ENCODE measurements at places on chromosomes 6 and 20.

DNA sequence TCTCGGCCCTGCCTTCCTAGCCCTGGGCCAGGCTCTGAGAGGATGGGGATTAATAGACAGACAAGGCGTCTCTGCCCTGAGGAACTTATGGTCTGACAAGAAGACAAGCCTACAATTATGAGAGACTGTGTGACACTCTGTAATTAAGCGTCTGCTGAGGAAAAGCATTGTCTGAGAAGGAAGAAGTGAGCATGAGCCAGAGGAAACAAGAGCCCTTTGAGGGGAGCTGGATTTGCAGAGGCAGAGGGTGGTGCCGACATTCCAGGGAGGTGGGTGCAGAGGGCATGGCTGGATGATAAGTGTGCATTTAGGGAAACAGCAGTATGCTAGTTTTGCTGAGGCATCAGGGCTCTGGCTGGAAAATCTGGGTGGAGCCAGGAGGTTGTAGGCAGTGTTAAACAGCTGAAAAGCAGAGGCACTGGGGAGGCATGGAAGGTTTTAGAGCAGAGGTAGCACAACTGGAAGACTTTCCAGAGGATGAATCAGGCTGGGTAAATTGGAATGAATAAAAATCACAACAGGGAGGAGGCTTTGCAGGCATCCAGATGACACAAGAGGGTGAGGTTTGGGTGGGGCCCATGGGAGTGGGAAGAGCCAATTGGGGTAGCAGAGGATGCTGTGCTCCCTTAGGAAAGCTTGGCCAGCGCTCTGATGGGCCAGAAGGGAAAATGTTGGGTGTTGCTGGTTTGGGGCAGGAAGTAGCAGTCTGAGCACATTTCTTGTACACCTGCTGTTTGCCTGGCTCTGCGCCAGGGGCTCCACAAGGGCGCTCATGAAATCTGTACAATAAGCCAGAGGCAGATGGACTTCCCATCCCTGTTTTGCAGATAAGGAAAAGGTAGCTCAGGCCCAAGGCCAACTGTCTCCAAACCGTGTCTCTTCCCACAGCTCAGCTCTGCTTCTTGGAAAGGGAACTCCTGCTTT lies 74.0 kb upstream of the MYL9 start:
- DNase-seq = no peak

DNA sequence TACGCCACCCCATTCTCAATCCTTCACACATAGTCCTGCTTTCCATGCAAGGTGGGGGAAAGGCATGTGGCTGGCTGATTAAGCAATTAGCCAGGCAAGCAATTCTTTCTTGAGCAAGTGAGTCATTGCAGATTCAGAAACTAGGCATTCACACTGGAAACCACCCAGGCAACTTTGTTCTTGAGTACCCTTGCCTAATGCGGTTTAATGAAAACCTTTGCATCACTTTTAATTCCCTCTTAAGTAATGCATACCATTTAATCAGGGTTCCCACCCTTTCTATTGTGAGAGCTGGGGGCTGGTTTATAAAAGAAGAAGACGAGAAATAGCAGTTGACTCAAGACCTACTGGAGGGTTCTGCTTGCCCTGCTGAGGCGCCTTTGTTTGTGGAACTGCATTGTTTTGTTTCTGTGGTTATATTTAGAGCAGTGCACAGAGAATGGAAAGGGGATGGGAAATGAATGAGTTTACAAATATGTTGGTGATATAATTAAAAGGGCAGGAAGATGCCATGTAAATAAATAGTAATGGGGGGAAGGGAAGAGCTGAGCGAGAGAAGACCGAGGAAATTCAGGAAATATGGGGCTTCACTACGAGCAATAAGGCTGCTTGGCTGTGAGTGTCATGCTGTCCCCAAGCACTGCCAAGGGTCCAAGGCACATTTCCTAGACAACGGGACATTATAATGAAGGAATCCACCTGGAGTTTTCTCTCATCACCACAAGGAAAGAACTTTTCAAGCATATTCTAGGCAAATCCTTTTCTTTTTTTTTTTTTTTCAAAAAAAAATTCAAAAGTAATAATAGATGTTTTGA lies 48.8 kb upstream of the TSHZ2 start:
- DNase-seq = no peak

GRCh38 chr6:2988094-2988425 lies 11.6 kb upstream of the NQO2 start:
- no peak for DNase-seq

DNA sequence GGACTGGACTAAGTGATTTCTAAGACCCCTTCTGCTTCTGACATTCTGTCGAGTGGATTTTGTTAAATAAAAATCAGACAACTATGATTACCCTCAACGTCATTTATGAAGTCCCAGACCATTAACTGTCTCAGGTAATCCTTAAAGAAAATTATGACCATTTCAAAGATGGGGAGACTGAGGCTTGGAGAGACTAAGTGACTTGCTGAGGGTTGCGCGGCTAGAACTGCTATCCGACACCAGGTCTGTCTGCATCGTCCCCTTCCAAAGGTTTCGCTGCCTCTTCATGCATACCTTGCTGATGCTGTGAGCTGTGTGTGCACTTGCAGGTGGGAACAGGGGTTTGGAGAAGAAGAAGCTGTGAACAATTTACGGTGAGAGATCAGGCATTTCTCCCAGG lies 3.1 kb downstream of the SNPH start:
- no peak for DNase-seq

DNA sequence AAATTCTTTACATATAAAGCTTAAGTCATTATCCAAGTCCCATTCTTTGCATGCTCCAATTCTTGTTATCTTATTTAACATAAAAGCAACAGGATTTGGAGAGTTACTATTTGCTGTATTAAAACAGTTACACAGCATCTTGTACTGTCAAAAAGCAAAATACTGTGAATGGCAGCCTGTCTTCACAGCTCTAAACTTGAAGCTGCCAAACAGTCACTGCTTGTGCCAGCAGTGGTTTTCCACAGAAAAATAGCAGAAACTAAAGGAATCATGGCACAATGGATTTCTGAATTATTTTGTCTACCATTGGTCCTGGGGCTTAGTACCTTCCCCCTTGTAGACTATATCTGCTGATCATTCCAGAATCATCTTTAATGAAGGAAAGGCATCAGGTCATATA lies 107.5 kb downstream of the SESN1 start:
- DNase-seq = no peak
